Fibroblast of skin of left quadriceps (primary cell): ENCODE measurements at places on chromosomes 3 and 15.

DNA sequence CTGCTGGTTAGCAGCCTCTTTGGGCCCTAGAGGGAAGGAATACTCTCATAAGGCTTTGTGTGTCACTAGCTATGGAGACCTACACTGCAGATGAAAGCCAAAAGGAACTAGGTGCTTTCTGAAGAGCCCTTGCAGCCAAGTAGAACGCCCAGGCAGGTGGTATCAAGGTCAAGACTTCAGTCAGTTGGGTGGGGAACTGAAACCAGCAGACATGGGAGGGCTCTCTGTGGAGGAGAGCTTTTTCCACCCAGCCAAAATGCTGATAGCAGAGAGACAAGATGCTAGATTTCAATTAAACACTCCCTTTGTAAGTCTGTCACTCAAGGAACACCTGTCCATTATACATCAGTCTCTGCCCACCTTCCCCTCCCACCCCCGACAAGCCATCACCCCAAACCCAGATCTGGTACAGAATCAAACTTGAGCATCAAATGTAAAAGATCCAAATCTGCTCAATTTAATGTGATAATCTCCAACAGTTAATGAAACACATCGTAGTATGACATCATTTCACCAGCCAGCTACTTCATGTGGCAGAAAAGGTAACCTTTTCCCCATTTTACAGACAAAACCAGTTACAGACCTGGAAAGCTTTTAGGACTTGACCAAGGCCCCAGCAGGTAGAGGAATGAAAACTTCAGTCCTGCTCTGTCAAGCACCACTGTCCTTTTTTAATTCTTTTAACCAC is 14.6 kb downstream of the MRPS25 start:
- DNase-seq: no peak

GRCh38 chr3:149368674-149369497 is 8.6 kb downstream of the TM4SF1 start:
- no peak for DNase-seq

DNA sequence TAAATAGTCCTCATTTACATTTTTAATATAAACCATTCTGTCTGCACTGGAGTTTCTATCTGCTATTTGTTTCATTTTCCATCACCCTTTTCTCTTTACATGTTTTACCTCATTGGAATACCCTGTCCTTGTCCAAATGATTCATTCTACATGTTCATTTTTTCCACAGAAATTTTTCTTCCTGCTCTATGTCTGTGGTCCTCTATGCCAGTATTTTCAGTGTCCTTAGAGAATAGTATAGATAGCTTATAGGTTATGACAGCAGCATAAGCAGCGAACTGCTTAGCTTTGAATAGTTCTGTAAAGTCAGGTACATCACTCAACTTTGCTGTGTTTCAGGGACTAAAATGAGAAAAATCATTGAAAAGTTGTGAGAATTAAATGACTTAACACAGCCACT is 742.3 kb upstream of the CBLB start:
- DNase-seq: no peak

DNA sequence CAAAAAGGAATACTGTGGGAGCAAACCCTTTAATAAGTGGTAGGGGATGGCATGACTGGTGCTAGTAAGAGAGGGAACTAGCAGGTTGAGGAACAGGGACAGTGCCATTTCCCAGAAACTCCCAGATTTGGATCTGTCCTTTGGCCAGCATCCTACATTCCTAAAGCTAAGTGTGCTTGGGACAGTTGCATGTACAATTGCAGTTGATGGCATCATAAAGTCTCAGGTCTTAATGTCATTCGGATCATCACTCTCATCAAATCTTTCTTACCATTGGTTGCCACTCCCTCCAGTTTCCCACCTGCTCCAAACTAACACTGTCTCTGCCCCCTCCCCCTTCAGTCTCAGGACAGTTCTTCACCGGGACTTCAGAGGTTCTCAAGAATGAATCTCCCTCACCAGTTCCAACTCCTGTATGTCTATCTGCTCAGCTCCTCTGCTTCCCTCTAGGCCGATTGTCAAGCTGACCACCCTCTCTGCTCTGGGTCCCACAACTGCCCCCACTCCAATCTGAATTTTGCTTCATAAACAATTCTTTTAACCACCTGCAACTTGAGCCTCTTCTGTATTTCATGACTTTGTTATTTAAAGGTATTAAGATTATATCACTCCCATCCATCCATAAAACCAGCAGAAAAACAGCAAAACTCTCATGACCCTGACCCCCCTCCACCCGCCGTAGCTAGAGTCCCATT is 260.8 kb downstream of the CGGBP1 start:
- DNase-seq: no peak

DNA sequence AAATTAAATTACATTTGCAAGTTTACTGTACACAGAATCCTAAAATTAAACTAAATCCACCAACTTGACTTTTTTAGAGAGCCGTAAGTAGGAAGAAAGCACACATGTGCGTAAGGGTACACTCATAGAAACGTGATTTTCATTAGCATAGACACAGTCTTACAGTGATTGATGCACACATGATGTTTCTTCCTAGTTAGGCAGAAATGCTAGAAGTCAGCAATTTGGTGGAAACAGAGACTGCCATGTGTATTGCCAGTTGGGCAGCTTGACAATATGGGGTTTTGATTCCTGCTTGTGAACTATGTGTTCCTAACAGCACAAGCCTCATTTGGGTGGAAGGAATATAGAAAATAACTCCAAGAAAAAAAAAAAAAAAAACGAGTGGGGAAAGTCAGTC is 878.5 kb downstream of the ROBO1 start:
- DNase-seq: no peak

- DNase-seq: no peak
Measured at GRCh38 chr3:184453296-184453695, 73.4 kb downstream of the CHRD start.

- DNase-seq: no peak
Measured at GRCh38 chr15:65762914-65763787, 28.9 kb downstream of the DENND4A start.

GRCh38 chr3:178137206-178137605 is 399.0 kb upstream of the KCNMB2 start:
- DNase-seq: no peak

GRCh38 chr3:177640319-177640965 is 443.2 kb upstream of the TBL1XR1 start:
- DNase-seq: no peak

GRCh38 chr3:193190146-193190786 is 50.8 kb upstream of the PLAAT1 start:
- DNase-seq: no peak

- DNase-seq: no peak
Measured at GRCh38 chr15:33378866-33379480, 68.2 kb downstream of the RYR3 start.

GRCh38 chr15:85414495-85414894 is 34.1 kb downstream of the AKAP13 start:
- DNase-seq: no peak

- no peak for DNase-seq
Measured at GRCh38 chr3:8595695-8596115, 48.9 kb downstream of the SSUH2 start.

DNA sequence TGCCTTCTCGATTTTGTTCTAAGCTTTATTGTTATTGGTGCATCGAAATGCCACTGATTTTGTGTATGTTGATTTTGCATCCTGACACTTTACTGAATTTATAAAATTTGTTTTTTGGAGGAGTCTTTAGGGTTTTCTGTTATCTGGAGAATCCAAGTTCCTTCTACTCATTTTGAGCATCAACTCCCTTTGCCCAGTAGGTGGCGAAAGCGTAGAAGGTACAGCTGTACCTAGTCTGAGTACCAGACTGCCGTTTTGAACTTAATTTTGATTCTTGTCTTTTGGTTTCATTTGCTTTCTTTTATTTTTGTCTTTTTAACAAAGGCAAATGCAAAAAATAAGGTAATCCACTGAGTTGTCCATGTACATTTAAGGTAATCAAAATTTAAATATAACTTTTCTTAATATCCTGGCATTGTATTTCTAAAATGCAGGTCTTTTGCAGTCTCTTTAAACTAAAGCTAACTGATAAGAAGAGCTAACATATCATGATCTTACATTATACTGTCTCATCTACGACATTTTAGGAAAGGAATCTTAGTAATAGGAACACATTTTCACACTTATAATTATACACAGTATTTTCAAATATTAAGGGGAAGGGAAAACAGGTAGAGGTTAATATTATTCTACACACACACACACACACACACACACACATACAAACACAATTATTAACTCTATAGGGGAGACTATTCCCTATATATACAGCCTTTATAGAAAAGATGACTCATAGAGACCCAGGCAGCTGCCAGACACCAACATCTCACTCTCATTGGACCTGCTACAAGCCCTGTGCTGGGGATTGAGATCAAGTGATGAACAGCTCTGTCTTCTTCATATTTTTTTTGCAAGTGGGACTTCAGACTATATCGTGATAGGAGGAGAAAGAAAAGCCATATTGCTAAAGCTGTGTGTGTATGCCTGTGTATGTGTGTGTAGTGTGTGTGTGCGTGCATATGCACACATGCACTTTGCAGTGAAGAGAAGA is 71.8 kb downstream of the SYNPR start:
- DNase-seq: peak; percentile 40

- DNase-seq: no peak
Measured at GRCh38 chr15:74226761-74227540, 9.2 kb upstream of the CCDC33 start.

DNA sequence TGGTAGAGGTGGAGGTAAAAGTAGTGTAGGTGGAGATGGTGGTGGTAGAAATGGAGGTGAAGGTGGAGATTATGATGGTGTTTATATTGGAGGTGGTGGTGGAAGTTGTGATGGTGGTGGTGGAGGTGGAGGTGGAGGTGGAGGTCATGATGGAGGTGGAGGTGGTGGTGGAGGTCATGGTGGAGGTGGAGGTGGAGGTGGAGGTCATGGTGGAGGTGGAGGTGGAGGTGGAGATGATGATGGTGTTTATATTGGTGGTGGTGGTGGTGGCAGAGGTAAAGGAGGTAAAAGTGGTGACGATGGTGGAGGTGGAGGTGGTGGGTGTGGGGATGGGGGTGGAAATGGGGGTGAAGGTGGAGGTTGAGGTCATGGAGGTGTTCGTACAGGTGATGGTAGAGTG is 107.8 kb downstream of the ASB7 start:
- DNase-seq: no peak

- no peak for DNase-seq
Measured at GRCh38 chr3:99686469-99686868, 48.1 kb downstream of the COL8A1 start.

DNA sequence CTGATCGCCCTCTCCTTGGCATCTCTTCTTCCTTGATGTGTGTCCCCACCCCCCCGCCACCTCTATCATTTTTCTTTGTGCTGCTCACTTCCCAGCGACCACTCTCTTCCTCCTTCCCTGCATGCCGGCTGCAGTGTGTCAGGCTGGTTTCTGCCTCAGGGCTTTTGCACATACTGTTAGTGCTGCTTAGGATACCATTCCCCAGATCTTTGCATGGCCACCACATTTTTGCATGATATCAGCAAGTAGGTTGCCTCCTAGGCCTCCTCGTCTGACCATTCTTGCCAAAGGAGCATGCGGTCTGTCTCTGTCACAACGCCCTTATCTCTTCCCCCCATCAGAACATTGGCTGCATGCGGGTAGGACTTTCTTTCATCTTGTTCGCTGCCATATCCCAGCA is 12.5 kb downstream of the FBLN2 start:
- DNase-seq: no peak

DNA sequence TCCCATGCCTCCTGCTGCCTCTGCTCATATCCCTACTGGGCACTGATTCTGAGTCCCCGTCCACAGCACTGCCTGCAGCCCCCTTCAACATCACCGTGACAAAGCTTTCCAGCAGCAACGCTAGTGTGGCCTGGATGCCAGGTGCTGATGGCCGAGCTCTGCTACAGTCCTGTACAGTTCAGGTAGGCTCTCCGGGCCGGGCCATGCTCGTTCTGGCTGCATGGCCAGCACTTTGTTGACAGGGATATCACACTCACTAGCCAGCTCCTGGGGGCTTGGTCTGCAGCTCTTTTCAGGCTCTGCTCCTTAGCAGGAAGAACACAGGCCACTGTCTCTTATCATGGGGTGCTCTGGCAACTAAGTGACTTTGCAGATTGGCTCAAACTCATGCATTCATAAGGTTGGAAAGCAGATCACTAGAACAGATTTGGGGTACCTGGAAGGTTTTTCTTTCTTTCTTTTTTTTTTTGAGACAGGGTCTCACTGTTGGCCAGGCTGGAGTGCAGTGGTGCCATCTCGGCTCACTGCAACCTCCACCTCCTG is 6.0 kb downstream of the TYRO3 start:
- no peak for DNase-seq

GRCh38 chr15:101536875-101537405 is 47.4 kb upstream of the PCSK6 start:
- no peak for DNase-seq

- DNase-seq: no peak
Measured at GRCh38 chr3:57942872-57943283, 65.3 kb upstream of the FLNB start.

- no peak for DNase-seq
Measured at GRCh38 chr3:188518835-188519452, 365.0 kb downstream of the LPP start.

- no peak for DNase-seq
Measured at GRCh38 chr3:46619845-46620778, 7.8 kb downstream of the FAM240A start.

DNA sequence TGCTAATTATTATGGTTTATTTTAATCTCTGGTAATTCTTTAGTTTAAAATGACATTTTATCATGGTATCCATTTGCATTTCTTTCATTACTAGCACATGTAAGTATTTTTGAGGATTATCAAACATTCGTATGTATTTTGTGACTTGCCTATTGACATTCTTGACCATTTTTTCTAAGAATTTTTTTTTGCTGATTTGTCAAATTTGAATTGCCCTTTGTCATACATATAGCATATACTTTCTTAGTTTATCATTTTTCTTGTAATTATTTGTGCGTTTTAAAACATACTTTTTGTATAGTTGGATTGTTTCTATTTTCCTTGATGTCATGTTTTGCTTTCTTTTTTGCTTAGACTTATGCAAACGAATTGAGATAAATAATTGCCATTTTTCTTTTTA is 358.5 kb upstream of the RBMS3 start:
- DNase-seq: no peak

DNA sequence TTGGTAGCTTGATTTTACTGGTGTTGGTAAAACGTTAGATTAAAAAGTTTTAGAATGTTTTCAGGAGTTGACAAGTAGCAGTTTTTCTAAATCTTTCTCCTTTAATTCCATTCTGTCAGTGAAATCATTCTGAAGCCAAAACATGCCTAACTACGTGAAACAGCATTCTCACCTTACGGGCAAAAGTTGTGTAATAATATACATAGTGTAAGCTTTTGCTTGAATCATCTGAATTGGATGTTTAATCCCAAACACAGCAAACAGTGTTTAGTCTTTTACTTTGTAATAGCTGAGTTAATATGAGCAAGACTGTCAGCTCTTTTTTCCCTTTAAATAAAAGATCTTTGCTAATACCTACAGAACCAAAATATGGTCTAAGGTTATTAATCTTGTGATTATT is 100.6 kb downstream of the CYP19A1 start:
- no peak for DNase-seq
